Lung (tissue), 17 donors: ENCODE measurements at places on chromosomes 2 and 18. TPM values are rescaled to one million over a fixed set of nuclear protein-coding genes. Genes with fewer than 3 reads are reported as not detected.

TBR1 gene
- 0.02 TPM for polyA plus RNA-seq

NCK2 gene
- polyA plus RNA-seq = 19.3 TPM

UNC80 gene
- 0.02 TPM for polyA plus RNA-seq

TSPYL6 gene
- not detected for polyA plus RNA-seq

ZNF24 gene
- polyA plus RNA-seq = 17.9 TPM

TBC1D8 gene
- 15.8 TPM for polyA plus RNA-seq

DNA sequence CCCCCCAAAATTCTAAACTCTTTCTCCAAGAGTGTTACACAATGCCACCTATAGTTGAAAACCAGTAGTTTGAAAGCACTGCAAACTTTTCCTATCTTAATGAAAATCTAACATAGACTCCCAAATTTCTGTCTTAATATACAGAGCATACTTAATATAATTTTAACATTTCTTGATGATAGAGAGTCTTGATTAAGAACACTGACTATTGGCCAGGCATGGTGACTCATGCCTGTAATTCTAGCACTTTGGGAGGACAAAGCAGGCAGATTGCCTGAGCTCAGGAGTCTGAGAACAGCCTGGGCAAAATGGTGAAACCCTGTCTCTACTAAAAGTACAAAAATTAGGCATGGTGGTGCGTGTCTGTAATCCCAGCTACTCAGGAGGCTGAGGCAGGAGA lies 34.2 kb downstream of the ASXL2 start:
- H3K4me1 ChIP-seq = no peaks in the 10 kb centered on the region
- no peak for DNase-seq
- no peaks in the 10 kb centered on the region for H3K27me3 ChIP-seq

DNA sequence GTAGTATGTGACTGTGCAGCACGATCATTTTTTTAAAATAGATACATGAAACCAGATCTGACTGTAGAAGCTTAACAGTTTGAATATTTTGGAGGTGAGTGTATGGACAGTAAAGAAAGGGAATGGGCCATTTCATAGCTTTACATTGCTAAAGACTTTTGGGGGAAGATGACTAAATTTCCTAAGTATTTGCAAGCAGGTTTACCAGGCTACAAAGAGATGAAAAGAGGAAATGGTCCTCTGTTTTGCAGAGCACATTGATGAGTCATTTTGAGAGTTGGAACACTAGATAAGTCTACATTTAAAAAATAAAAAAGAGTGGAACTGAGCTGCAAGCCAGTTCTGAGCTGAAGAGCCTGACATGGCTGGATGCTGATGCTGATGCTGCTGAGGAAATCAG lies 115.7 kb upstream of the LRATD1 start:
- no peaks in the 10 kb centered on the region for H3K27me3 ChIP-seq
- H3K27ac ChIP-seq = no peak overlapping the region
- H3K4me3 ChIP-seq = no peak overlapping the region
- no peak for DNase-seq

GRCh38 chr2:169119851-169120250 lies 50.5 kb downstream of the DHRS9 start:
- H3K27ac ChIP-seq = no peak overlapping the region
- DNase-seq = no peak
- H3K4me1 ChIP-seq = no peaks in the 10 kb centered on the region
- no peaks in the 10 kb centered on the region for H3K36me3 ChIP-seq

GRCh38 chr2:19796035-19796695 lies 105.6 kb downstream of the TTC32 start:
- no peak overlapping the region for H3K27ac ChIP-seq
- H3K27me3 ChIP-seq = no peaks in the 10 kb centered on the region
- no peak overlapping the region for H3K4me3 ChIP-seq
- DNase-seq = no peak

GRCh38 chr2:212032536-212033219 lies 505.9 kb downstream of the ERBB4 start:
- DNase-seq = no peak
- H3K4me1 ChIP-seq = peaks cover 2% of the 10 kb centered on the region
- no peaks in the 10 kb centered on the region for H3K27me3 ChIP-seq
- no peaks in the 10 kb centered on the region for H3K36me3 ChIP-seq

DNA sequence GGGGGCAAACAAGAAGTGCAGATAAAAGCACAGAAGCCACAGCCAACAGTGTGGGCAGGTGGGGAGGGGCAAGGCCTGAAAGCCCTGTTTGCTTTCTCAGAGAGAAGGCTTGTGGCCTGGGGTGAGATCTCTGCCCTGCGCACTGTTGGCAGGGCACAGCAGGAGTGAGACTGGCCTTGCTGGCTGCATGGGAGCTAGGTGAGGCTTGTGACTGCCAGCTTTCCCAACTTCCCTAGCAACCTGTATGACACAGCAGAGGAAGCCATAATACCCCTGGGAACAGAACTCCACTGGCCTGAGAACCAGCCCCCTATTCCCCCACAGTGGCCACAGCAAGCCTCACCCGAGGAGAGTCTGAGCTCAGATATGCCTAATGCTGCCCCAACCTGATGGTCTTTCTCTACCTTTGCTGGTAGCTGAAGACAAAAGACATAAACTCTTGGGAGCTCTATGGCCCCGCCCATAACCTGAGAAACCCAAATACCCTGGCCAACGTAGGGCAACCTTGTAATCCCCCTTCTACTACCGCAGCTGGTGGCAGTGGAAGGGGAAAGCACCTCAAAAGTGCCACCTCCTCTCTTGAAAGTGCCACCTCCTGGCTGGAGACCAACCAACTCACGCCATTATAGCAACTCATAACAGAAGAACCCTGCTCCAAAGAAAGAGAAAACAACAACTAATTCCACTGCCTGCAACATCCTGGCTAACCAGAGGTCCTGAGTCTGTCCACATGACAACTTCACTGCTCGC lies 44.4 kb downstream of the LCT start:
- H3K4me1 ChIP-seq = no peaks in the 10 kb centered on the region
- H3K27ac ChIP-seq = no peak overlapping the region
- H3K4me3 ChIP-seq = no peak overlapping the region
- DNase-seq = no peak
- no peaks in the 10 kb centered on the region for H3K27me3 ChIP-seq

DNA sequence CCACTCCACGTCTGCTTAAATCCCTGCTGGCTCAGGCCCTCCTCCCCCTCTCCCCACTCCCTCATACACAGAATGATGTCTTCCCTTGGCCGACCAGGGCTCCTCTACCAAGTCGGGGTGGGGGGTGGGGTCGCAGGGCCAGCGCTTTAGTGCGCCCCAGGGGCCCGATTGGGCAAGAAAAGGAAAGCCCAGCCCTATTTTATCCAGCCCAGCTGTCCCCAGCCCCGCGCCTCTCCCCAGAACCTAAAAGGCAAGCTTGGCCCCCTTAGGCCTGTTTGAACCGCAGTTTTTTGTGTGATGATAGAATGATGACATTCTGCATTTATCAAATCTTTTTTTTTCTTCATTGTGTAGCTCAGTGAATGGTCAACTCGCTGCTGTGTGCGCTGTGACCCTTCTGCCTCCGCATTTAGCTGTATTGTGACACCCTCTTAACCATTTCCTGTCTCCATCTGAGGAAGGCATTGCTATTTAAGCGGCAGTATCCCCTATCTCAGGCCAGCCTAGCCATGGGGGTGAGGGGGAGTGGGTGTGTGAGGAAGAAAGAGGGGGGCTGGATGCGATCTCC lies 231.4 kb downstream of the HAUS1 start:
- H3K27me3 ChIP-seq = no peaks in the 10 kb centered on the region
- H3K4me1 ChIP-seq = peaks cover 23% of the 10 kb centered on the region
- no peak overlapping the region for H3K4me3 ChIP-seq
- peak; percentile 85 for DNase-seq

DNA sequence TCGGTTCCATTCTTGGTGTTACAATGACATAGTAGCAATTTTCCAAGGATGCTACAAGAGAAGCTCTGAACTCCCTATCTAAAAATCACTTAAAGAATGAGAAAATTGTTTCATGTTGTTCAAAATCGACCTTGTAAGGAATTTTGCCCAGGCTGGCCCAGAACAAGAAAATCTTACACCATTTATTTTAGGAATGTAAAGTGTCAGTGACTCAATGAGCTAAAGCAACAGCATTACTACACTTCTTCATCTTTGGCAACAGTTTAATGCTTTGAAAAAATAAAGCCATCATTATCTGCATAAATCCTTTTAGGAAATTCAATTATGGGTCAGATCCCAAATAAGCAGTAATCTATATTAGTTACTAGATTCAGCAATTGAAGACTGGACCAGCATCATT lies 38.6 kb downstream of the SLC25A12 start:
- no peak overlapping the region for H3K4me3 ChIP-seq
- H3K4me1 ChIP-seq = no peaks in the 10 kb centered on the region
- no peaks in the 10 kb centered on the region for H3K27me3 ChIP-seq
- H3K27ac ChIP-seq = no peak overlapping the region
- H3K36me3 ChIP-seq = peaks cover 4% of the 10 kb centered on the region

GRCh38 chr2:128746356-128746755 lies 427.7 kb upstream of the HS6ST1 start:
- no peak overlapping the region for H3K4me3 ChIP-seq
- no peaks in the 10 kb centered on the region for H3K4me1 ChIP-seq
- DNase-seq = peak; percentile 72

DNA sequence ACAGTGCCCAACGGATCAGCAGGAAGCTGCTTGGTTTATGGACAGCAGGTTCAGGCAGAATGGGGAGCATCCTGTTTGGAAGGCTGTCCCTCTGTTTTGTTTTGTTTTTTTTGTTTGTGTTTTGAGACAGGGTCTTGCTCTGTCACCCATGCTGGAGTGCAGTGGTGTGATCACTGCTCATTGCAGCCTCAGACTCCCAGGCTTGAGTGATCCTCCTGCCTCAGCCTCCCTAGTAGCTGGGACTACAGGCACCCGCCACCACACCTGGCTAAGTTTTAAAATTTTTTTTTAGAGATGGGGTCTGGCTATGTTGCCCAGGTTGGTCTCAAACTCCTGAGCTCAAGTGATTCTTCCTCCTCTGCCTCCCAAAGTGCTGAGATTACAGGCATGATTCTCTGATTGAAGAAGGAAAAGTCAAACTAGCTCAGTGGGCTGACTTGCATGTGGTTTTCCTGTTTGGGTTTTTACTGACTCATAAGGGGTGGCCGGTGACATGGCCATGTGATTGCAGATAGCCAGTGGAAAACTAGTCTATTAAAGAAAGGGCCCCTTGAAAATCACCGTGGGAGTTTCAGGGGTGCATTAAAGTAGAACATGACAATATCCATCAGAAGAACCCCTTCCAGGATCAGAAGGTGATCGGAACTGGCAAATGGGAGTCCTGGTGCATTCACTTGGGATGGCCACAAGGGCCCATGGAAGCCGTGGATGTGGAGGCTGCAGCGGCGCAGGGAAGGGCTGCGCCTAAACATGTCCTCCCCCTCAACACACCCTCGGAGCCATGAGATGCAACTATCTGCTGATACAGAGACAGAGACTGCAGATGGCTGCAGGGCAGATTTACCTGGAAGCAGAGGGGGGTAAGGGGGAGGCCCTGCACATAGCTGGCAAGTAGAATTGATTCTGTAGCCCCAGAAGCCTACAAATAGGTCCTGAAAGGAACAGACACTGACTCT lies 26.5 kb downstream of the AQP12B start:
- H3K4me1 ChIP-seq = no peaks in the 10 kb centered on the region
- no peak overlapping the region for H3K27ac ChIP-seq
- H3K27me3 ChIP-seq = no peaks in the 10 kb centered on the region
- no peak overlapping the region for H3K4me3 ChIP-seq
- DNase-seq = no peak

GRCh38 chr2:55839182-55839819 lies 84.3 kb downstream of the EFEMP1 start:
- no peak overlapping the region for H3K4me3 ChIP-seq
- H3K36me3 ChIP-seq = no peaks in the 10 kb centered on the region
- peaks cover 25% of the 10 kb centered on the region for H3K4me1 ChIP-seq
- H3K27me3 ChIP-seq = no peaks in the 10 kb centered on the region
- no peak overlapping the region for H3K27ac ChIP-seq
- DNase-seq = peak; percentile 91

- no peak overlapping the region for H3K4me3 ChIP-seq
- peaks cover 1% of the 10 kb centered on the region for H3K36me3 ChIP-seq
- H3K27ac ChIP-seq = no peak overlapping the region
- no peak for DNase-seq
- H3K4me1 ChIP-seq = no peaks in the 10 kb centered on the region
These were observed 38.6 kb downstream of the MGAT5 start for GRCh38 chr2:134292514-134292913.

- H3K27ac ChIP-seq = no peak overlapping the region
- no peaks in the 10 kb centered on the region for H3K27me3 ChIP-seq
- no peak for DNase-seq
- no peak overlapping the region for H3K4me3 ChIP-seq
- H3K4me1 ChIP-seq = no peaks in the 10 kb centered on the region
These were observed 19.3 kb downstream of the CCT7 start for GRCh38 chr2:73253400-73253799.

- DNase-seq = no peak
- no peak overlapping the region for H3K27ac ChIP-seq
- no peaks in the 10 kb centered on the region for H3K27me3 ChIP-seq
These were observed 288.9 kb upstream of the ETAA1 start for GRCh38 chr2:67108231-67108630.

GRCh38 chr2:197996583-197996982 lies 192.2 kb downstream of the PLCL1 start:
- H3K36me3 ChIP-seq = no peaks in the 10 kb centered on the region
- H3K27ac ChIP-seq = no peak overlapping the region
- peaks cover 4% of the 10 kb centered on the region for H3K4me1 ChIP-seq
- no peak for DNase-seq
